ENCODE measurements at places on chromosomes 3 and 15. TPM values are rescaled to one million over a fixed set of nuclear protein-coding genes. Genes with fewer than 3 reads are reported as not detected.

LEKR1 gene
- 0.75 TPM for total RNA-seq

- DNase-seq, result no peak
- no peaks in the 10 kb centered on the region for H3K27me3 ChIP-seq
- H3K4me1 ChIP-seq, result no peaks in the 10 kb centered on the region
- H3K27ac ChIP-seq, result no peak overlapping the region
Measured at GRCh38 chr3:152842413-152842812, 7.5 kb downstream of the P2RY1 start.

TIMP4 gene
- total RNA-seq, result 0.89 TPM

- H3K27me3 ChIP-seq, result peaks cover 2% of the 10 kb centered on the region
- H3K36me3 ChIP-seq, result peaks cover 18% of the 10 kb centered on the region
- no peak overlapping the region for H3K4me3 ChIP-seq
- peaks cover 51% of the 10 kb centered on the region for H3K4me1 ChIP-seq
Measured at GRCh38 chr15:41915255-41915994, 21.6 kb upstream of the SPTBN5 start.

DNA sequence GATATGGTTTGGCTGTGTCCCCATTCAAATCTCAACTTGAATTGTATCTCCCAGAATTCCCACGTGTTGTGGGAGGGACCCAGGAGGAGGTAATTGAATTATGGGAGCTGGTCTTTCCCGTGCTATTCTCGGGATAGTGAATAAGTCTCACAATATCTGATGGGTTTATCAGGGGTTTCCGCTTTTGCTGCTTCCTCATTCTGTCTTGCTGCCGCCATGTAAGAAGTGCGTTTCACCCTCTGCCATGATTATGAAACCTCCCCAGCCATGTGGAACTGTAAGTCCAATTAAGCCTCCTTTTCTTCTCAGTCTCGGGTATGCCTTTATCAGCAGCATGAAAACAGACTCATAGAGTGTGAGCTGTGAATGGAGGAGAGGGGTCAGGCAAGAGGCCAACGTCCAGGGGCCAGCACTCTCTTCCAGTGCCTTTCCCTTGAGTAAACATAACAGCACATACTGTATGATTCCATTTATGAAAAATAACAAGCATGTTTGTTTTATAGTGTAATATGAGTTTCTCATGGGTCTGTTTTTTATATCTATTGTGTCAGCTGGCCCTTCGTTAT, 16.3 kb upstream of the LCTL start:
- no peak overlapping the region for H3K27ac ChIP-seq
- H3K27me3 ChIP-seq, result peaks cover 17% of the 10 kb centered on the region
- no peaks in the 10 kb centered on the region for H3K36me3 ChIP-seq
- H3K4me3 ChIP-seq, result no peak overlapping the region
- H3K4me1 ChIP-seq, result peaks cover 32% of the 10 kb centered on the region

DNA sequence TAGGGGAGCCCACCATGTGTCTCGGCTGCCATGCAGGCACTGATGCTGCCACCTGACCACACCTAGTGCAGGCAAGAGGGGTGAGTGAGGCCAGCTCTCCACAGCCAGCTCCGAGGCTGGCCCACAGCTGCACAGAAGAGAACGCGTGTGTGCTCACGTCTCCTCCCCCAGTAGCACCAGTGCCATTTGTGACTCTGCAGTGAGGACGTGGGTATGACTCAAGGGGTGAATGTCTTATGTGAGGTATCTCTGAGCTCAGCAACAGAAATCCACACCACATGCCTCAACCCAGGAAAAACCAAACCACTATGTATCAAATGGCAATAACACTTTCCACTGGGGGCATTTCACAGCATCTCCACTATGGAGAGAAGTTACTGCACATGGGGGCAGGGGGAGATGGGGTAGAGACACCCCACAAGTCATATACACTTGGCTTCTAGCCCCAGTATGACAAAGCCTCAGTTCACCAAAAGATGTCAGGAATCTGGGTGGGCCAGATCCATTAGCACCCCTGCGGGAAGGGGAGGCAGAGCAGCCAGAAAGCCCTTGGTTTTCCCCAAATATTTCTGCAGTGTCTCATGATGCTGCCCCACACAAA, 87.6 kb downstream of the LRIG1 start:
- DNase-seq, result peak; percentile 89
- H3K36me3 ChIP-seq, result no peaks in the 10 kb centered on the region
- H3K27me3 ChIP-seq, result no peaks in the 10 kb centered on the region
- peak overlapping the region; percentile 61 for H3K4me3 ChIP-seq

DNA sequence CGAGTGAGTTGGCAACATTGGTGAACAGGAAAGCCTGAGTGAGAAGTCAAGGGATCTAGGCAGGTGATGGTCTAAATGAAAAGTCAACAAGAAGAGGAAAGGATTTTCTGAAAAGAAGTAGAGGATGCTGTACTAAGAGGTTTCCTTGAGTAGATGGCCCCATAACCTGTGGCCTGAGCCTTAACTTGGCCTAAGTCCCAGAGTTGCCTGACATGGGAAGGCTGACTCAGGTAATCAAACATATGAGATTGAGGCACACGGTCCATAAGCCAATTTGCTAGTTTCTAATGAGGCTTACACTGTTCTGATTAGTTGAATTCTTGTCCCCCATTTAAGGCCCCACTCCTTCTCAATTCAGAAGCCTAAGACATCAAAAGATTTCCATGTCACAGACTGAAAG, 262.5 kb upstream of the LMCD1 start:
- H3K27ac ChIP-seq, result no peak overlapping the region
- no peak overlapping the region for H3K4me3 ChIP-seq
- H3K27me3 ChIP-seq, result no peaks in the 10 kb centered on the region
- no peaks in the 10 kb centered on the region for H3K36me3 ChIP-seq
- H3K4me1 ChIP-seq, result no peaks in the 10 kb centered on the region
- no peak for DNase-seq

GRCh38 chr15:77719450-77719849, 86.7 kb upstream of the LINGO1 start:
- no peak for DNase-seq
- H3K4me1 ChIP-seq, result no peaks in the 10 kb centered on the region
- H3K27me3 ChIP-seq, result peaks cover 36% of the 10 kb centered on the region
- no peaks in the 10 kb centered on the region for H3K36me3 ChIP-seq

- H3K4me3 ChIP-seq, result no peak overlapping the region
- H3K27ac ChIP-seq, result no peak overlapping the region
- peaks cover 10% of the 10 kb centered on the region for H3K4me1 ChIP-seq
- H3K27me3 ChIP-seq, result peaks cover 4% of the 10 kb centered on the region
- no peak for DNase-seq
Measured at GRCh38 chr15:50107591-50108408, 11.2 kb downstream of the ATP8B4 start.

- H3K4me3 ChIP-seq, result no peak overlapping the region
- no peak for DNase-seq
- no peak overlapping the region for H3K27ac ChIP-seq
- H3K4me1 ChIP-seq, result peaks cover 23% of the 10 kb centered on the region
Measured at GRCh38 chr3:49902511-49903345, 945 bp downstream of the MST1R start.

DNA sequence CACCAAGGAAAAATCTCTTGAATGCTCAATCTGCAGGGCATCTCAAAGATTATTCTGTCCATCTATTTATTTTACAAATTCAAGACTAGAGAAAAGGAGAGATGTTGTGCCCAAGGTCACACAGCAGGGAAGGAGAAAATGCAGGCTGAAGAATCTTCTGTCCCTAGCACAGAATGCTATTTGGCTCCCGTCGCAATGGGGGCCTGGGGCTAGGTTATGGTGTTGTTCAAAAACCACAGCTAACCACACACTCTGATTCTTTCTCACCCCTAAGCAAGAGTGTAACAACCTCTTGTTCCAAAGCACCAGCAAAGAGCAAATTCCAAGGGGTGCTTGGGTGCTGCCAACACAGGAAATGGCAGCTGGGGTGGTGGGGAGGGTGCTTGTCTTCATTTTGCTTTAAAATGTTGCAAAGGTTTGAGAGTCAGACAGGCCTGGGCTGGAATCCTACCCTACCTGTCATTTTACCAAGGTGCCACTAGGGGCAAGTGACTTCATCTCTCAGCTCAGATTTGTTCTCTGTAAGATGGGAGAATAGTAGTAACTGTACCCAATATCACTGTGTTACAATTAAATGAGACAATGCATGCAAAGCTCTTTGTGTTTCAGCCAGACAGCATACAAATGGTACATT, 112.5 kb downstream of the ADAMTS9 start:
- H3K36me3 ChIP-seq, result no peaks in the 10 kb centered on the region
- DNase-seq, result no peak
- H3K27me3 ChIP-seq, result peaks cover 5% of the 10 kb centered on the region
- no peak overlapping the region for H3K4me3 ChIP-seq
- H3K4me1 ChIP-seq, result no peaks in the 10 kb centered on the region
- no peak overlapping the region for H3K27ac ChIP-seq

- H3K4me3 ChIP-seq, result no peak overlapping the region
- H3K4me1 ChIP-seq, result peaks cover 4% of the 10 kb centered on the region
- no peak for DNase-seq
- H3K36me3 ChIP-seq, result no peaks in the 10 kb centered on the region
Measured at GRCh38 chr3:148173851-148174250, 523.9 kb upstream of the AGTR1 start.

UROC1 gene
- total RNA-seq, result not detected

Measured in HFFc6 (cell line).